ENCODE measurements at places on chromosomes 13 and 19. TPM values are rescaled to one million over a fixed set of nuclear protein-coding genes. Genes with fewer than 3 reads are reported as not detected.
A peak's percentile ranks its signal among the peaks of the same experiment; 100 is the strongest.

DNA sequence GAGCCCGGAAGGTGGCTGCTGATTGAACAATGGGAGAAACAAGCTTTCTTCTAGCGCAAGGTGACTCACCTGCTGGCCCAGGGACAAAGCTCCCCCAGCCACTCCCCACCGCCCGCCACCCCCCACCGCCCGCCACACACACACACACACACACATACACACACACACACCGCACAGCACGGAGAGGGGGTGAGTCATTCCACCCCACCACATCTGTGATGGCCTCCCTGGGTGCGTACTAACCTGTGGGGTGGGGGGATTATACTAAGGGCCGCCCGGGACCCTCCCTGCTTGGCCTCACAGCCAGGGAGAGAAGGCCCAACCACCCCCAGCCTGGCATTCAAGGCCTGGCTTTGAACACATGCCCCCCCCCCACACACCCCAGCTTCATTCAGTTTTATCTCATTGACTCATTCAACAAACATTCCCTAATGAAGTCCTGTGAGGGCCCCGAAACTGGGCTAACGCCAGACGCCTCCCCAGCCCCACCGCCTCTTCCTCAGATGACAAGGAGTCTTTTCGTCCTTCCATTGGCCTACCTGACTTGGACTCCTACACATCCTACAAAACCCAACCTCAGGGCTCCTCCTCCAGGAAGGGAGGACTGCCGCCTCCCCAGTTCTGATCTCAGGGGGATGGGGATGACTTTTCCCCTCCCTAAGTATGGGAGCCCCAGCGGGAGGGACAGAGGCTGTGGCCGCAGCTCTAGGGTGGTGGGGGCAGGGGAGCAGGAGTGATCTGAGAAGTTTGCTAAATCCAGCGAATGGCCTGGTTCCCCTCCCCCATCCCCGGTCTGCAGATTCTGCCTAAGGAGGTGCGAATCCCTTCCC, 5.8 kb upstream of the ONECUT3 start:
- H3K4me3 ChIP-seq, result peak overlapping the region; percentile 74
- H3K27ac ChIP-seq, result no peak overlapping the region
- H3K36me3 ChIP-seq, result no peaks in the 10 kb centered on the region
- H3K27me3 ChIP-seq, result peaks cover 31% of the 10 kb centered on the region

DNA sequence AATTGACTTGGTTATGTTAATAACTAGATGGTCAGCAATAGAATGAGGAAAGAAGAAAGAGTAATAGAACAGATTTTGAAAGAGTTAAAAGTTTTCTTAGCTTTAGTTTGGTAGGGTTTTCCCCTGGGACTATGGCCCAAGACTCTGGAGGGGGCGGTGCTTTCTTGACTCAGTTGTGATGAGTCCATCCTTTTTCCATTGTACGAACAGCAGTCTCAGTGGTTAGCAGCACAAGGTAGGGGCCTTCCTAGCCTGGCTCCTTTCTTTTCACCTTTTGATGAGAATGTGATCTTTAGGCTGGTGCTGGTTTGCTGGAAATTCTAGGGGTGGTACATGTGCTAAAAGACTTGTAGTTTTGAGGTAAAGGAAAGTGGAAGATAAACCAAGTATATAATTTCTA, 38.8 kb downstream of the ZNF506 start:
- H3K27me3 ChIP-seq, result no peaks in the 10 kb centered on the region
- H3K36me3 ChIP-seq, result peaks cover 7% of the 10 kb centered on the region
- H3K4me3 ChIP-seq, result peak overlapping the region; percentile 19
- no peak overlapping the region for H3K27ac ChIP-seq
- peaks cover 31% of the 10 kb centered on the region for H3K4me1 ChIP-seq

- H3K4me3 ChIP-seq, result peak overlapping the region; percentile 90
- peak overlapping the region; percentile 95 for H3K27ac ChIP-seq
- no peak for DNase-seq
- no peaks in the 10 kb centered on the region for H3K27me3 ChIP-seq
- peaks cover 49% of the 10 kb centered on the region for H3K4me1 ChIP-seq
These were observed 4.6 kb downstream of the PPP5C start for GRCh38 chr19:46351241-46352041.

DNA sequence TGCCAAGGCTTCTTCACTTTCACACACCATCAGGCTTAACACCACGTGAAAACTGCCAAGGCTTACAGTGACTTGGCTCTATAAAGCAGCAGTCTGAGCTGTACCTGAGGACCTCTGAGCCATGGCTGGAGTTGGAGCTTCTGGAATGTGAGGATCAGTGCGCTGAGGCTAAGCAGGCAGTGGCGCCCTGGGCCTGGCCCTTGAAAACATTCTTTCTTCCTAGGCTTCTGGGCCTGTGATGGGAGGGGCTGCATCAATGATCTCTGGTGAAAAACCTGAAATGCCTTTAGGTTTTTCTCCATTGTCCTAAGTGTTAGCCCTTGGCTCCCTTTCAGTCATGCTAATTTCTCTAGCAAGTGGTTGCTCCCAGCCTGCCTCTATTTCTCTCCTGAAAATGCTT, 192.5 kb upstream of the PCDH20 start:
- no peak for DNase-seq
- H3K36me3 ChIP-seq, result no peaks in the 10 kb centered on the region
- H3K27ac ChIP-seq, result no peak overlapping the region
- H3K4me1 ChIP-seq, result no peaks in the 10 kb centered on the region

DNA sequence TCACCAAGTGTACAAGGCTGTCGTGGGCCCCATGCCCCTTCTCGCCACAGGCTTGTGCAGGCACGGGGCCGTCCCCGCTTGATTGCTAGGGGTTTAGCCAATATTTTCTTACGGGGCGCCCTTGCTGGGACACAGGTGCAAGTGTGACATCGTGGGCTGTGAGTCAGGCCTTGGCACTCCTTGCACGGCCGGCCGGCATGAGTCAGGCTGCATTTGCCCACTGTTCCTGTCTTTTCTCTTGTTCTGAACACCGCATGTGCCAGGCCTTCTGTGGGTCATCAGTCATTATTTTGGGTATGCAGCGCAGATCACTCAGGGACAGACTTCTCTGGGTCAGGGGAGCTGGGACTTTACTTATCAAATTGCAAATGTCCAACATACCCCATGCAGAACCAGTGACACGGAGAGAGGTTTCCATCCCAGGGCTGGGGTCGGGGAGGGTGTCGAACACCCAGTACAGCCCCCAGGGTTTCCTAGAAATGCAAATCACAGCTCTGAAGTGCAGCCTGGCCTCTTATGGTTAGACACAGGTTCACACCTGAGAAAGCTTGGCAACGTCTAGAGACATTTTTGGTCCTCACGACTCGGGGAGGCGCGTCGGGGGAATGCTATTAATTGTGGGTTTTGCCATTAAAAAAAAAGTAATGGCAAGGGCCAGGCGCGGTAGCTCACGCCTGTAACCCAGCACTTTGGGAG, 22.5 kb upstream of the KLF2 start:
- peaks cover 2% of the 10 kb centered on the region for H3K4me1 ChIP-seq
- H3K27me3 ChIP-seq, result no peaks in the 10 kb centered on the region
- peaks cover 3% of the 10 kb centered on the region for H3K36me3 ChIP-seq
- H3K4me3 ChIP-seq, result no peak overlapping the region

- H3K36me3 ChIP-seq, result no peaks in the 10 kb centered on the region
- no peaks in the 10 kb centered on the region for H3K27me3 ChIP-seq
- H3K27ac ChIP-seq, result peak overlapping the region; percentile 83
- peak; percentile 31 for DNase-seq
These were observed 559 bp upstream of the SSBP4 start for GRCh38 chr19:18418483-18419194.

DNA sequence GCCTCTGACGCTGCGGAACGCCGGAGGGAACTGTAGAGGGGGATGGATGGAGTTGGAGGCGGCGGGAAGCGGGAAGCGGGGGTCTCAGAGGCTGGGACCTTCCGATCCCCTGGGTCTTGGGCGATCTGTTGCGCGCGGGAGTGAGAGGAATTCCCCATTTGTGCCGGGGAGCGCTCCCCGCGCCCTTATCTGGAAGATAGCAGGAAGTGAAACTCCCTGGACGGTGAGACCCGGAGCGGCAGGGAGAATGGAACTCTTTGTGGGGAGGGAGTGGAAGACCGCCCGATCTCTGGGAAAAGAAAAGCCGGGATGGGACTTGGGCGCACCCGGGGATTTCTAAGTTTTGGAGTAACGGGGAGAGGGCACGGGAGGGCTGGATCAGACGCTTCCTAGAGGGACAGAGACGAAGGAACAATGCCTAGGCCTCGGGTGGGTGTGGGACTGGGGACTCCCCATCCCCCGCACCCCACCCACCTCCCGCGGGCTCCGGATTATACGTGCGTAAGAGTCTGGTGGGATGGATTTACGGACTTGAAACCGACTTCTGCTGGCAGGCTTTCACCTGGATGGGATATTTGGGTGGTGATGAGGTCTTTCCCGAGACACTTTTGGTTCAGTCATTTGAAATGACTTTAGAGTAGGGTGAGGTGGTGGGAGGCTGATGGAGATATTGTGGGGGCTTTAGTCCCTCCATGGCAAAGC, 495 bp downstream of the LSR start:
- H3K4me1 ChIP-seq, result peaks cover 35% of the 10 kb centered on the region
- H3K4me3 ChIP-seq, result peak overlapping the region; percentile 91
- H3K36me3 ChIP-seq, result peaks cover 2% of the 10 kb centered on the region
- no peak for DNase-seq
- H3K27me3 ChIP-seq, result no peaks in the 10 kb centered on the region

GRCh38 chr13:41122838-41123237, 9.8 kb downstream of the KBTBD6 start:
- H3K4me1 ChIP-seq, result peaks cover 7% of the 10 kb centered on the region
- H3K27me3 ChIP-seq, result no peaks in the 10 kb centered on the region
- peak overlapping the region; percentile 71 for H3K27ac ChIP-seq
- H3K36me3 ChIP-seq, result no peaks in the 10 kb centered on the region
- no peak for DNase-seq
- H3K4me3 ChIP-seq, result no peak overlapping the region

DNA sequence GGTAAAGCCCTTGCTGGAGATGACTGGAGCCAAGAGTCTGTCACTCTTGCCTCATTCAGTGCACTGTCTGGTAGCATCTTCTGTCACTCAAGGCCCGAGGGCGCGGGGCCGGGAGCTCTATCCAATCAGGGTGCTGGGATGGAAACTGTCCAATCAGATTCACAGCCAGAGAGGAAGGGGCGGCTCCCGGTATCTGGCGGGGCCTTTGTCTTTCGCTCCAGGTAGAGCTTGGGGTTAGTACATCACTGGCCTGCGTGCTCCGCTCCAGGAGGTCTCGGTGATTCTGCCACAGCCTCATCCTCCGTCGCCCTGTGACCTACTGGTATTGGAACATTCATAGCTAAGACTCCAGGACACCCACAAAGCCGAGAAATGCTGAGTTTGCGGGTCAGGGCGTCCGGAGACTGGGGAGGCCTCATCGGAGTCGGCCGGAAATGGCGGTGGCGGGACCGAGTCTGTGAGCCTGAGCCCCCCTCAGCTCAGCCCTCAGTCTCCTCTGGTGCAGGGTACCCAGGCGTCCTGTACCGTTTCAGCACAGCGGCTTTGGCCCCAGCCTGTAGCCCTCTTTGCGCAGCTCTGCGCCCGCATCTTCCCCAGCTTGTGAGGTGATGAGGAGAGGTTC, 20.6 kb upstream of the ZNF430 start:
- DNase-seq, result peak; percentile 80
- no peaks in the 10 kb centered on the region for H3K36me3 ChIP-seq
- peaks cover 3% of the 10 kb centered on the region for H3K4me1 ChIP-seq
- H3K4me3 ChIP-seq, result peak overlapping the region; percentile 91

- no peak overlapping the region for H3K27ac ChIP-seq
- no peaks in the 10 kb centered on the region for H3K4me1 ChIP-seq
- H3K4me3 ChIP-seq, result no peak overlapping the region
- H3K27me3 ChIP-seq, result no peaks in the 10 kb centered on the region
- no peak for DNase-seq
These were observed 755.6 kb upstream of the MIR17HG start for GRCh38 chr13:90591927-90592268.

- no peak overlapping the region for H3K27ac ChIP-seq
- peaks cover 35% of the 10 kb centered on the region for H3K27me3 ChIP-seq
- peaks cover 5% of the 10 kb centered on the region for H3K36me3 ChIP-seq
- no peak for DNase-seq
- H3K4me3 ChIP-seq, result no peak overlapping the region
These were observed 42.8 kb downstream of the SPATA13 start for GRCh38 chr13:24203273-24203672.

DNA sequence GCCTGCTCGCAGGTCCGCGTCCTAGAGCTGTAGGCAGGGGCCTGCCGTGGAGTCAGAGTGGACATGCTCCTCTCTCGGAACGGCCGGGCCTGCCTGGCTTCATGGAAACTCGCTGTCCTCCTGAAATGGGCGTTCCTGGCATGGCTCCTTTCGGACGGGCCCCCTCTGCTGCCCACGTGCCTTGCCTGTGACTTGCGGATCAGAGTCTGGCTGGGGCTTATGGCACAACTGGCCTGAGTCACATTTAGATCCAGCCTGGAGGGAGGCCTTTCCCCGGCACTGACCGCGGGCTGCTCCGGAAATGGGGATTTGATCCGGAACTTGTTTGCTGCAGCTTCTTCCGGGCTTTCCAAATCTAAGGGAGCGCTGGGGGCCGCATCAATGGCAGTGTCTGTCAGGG, 28.1 kb downstream of the THSD1 start:
- H3K27me3 ChIP-seq, result no peaks in the 10 kb centered on the region
- DNase-seq, result no peak
- no peaks in the 10 kb centered on the region for H3K4me1 ChIP-seq
- H3K36me3 ChIP-seq, result no peaks in the 10 kb centered on the region
- H3K27ac ChIP-seq, result no peak overlapping the region

GRCh38 chr19:13162724-13163608, 12.8 kb downstream of the IER2 start:
- H3K4me1 ChIP-seq, result peaks cover 36% of the 10 kb centered on the region
- no peaks in the 10 kb centered on the region for H3K36me3 ChIP-seq
- peak; percentile 79 for DNase-seq
- H3K27me3 ChIP-seq, result no peaks in the 10 kb centered on the region
- peak overlapping the region; percentile 97 for H3K27ac ChIP-seq

DNA sequence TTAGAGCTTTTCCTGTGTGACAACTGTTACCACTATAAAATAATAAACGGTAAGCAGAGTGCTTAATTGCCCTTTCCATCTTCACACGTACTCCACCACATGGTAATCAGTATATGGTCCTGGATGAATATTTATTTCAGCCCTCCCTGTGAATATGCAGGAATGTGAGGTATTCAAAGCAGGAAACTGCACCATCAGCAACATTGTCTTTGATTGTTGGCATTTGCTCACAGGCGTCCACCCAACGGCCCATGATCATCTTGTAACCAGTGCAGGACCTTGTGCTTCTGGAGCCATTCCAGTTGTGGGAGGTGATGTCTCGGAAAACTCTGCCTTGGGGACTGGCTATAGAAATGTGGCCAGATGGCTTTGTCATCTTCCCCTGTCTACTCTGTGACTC, 132.6 kb downstream of the COG6 start:
- no peak overlapping the region for H3K4me3 ChIP-seq
- H3K4me1 ChIP-seq, result no peaks in the 10 kb centered on the region
- no peaks in the 10 kb centered on the region for H3K27me3 ChIP-seq
- H3K36me3 ChIP-seq, result no peaks in the 10 kb centered on the region
- H3K27ac ChIP-seq, result no peak overlapping the region
- no peak for DNase-seq

The ZNF66 gene
- total RNA-seq, result 7.3 TPM

The ABHD17A gene
- 125 TPM for total RNA-seq

Data from T-helper 17 cell (primary cell).